ENCODE measurements at places on chromosomes 16 and 17. TPM values are rescaled to one million over a fixed set of nuclear protein-coding genes. Genes with fewer than 3 reads are reported as not detected.

Gene ABCC12
- not detected for total RNA-seq

Gene MYO15A
- total RNA-seq = 1.3 TPM

Gene BRIP1
- total RNA-seq = 2.4 TPM

Gene TRIM47
- 3.9 TPM for total RNA-seq

Gene CACNG5
- not detected for total RNA-seq

Gene PRDM7
- not detected for total RNA-seq

Gene NEUROD2
- not detected for total RNA-seq

Gene PRSS22
- total RNA-seq = not detected

Gene RND2
- total RNA-seq = 0.30 TPM

Gene TNRC6A
- total RNA-seq = 22.3 TPM

Gene KCNG4
- not detected for total RNA-seq
